ENCODE measurements at places on chromosomes 1 and 21.

GRCh38 chr1:33379631-33380354 lies 51.1 kb downstream of the PHC2 start:
- no peaks in the 10 kb centered on the region for H3K27me3 ChIP-seq
- H3K4me3 ChIP-seq = no peak overlapping the region
- H3K27ac ChIP-seq = no peak overlapping the region
- peaks cover 6% of the 10 kb centered on the region for H3K4me1 ChIP-seq
- no peaks in the 10 kb centered on the region for H3K36me3 ChIP-seq

DNA sequence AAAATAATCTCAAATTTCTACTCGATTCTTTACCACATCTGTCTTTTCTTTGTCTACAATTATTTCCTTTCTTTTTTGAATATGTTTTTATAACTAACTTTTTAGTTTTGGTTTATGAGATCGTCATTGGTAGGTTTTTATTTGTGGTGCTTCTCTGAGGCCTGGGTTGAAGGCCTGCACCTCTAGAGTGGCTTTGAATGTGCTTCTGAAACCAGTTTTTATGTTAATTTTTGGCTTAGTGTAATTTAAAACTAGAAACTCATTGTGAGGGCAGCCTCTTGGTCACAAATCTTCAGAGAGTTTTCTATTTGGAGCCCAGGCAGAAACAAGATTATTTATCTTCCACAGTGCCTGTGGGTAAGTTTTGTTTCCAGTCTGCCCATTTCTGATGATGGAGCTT lies 187.0 kb downstream of the GPATCH2 start:
- no peak overlapping the region for H3K27ac ChIP-seq
- DNase-seq = no peak
- H3K4me3 ChIP-seq = no peak overlapping the region
- H3K4me1 ChIP-seq = no peaks in the 10 kb centered on the region
- no peaks in the 10 kb centered on the region for H3K36me3 ChIP-seq

DNA sequence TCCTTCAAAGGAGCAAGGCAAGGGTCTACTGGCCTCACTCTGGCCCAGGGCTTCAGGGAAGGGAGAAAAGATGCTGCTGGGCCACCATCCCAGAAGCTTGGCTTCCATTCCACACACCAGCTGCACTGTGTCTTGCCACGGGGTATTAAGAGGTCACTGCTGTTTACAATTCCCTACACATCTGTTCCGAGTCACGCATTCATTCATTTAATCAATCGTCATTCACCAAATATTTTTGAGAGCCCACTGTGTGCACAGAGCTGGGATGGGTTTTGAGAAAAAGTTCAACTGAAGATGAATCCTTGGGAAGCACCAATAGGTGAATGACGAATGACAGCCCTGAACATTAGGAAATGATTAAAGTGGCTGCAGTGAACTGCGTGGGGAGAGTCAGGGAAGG lies 101.7 kb downstream of the NAV1 start:
- DNase-seq = no peak
- H3K36me3 ChIP-seq = no peaks in the 10 kb centered on the region
- H3K27me3 ChIP-seq = no peaks in the 10 kb centered on the region
- H3K4me3 ChIP-seq = no peak overlapping the region
- no peak overlapping the region for H3K27ac ChIP-seq

GRCh38 chr1:29237852-29238619 lies 1.7 kb downstream of the PTPRU start:
- peak overlapping the region; percentile 88 for H3K27ac ChIP-seq
- peak; percentile 73 for DNase-seq
- H3K27me3 ChIP-seq = no peaks in the 10 kb centered on the region
- H3K4me1 ChIP-seq = peaks cover 18% of the 10 kb centered on the region
- no peaks in the 10 kb centered on the region for H3K36me3 ChIP-seq
- H3K4me3 ChIP-seq = peak overlapping the region; percentile 75

- H3K36me3 ChIP-seq = no peaks in the 10 kb centered on the region
- H3K27ac ChIP-seq = no peak overlapping the region
- no peak for DNase-seq
- peaks cover 16% of the 10 kb centered on the region for H3K4me1 ChIP-seq
- H3K27me3 ChIP-seq = no peaks in the 10 kb centered on the region
- H3K4me3 ChIP-seq = no peak overlapping the region
These were observed 15.7 kb downstream of the TCEA3 start for GRCh38 chr1:23408797-23409290.

DNA sequence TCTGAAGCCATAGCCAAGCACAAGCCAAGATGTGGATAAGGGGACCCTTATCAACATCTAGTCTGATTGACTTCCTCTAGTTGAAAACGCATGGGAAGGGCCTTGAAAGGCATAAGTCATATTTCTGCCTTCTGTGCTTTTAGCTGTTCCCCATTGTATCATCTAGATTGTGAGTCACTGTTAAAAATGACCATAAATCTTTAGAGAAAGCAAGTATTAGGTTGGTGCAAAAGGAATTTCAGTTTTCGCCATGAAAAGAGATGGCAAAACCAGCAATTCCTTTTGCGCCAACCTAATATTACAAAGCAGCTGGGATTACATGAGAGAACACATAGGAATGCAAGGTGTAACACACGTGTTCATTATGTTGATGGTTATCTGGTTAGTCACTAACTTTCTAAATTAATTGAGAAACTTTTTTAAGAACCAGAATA lies 63.6 kb downstream of the CLIC6 start:
- peaks cover 2% of the 10 kb centered on the region for H3K4me1 ChIP-seq
- no peaks in the 10 kb centered on the region for H3K27me3 ChIP-seq
- no peak overlapping the region for H3K4me3 ChIP-seq
- no peak overlapping the region for H3K27ac ChIP-seq
- no peak for DNase-seq

GRCh38 chr1:212794561-212795014 lies 2.9 kb downstream of the TATDN3 start:
- DNase-seq = no peak
- peaks cover 13% of the 10 kb centered on the region for H3K4me1 ChIP-seq
- H3K36me3 ChIP-seq = no peaks in the 10 kb centered on the region
- H3K27me3 ChIP-seq = no peaks in the 10 kb centered on the region
- H3K4me3 ChIP-seq = no peak overlapping the region
- no peak overlapping the region for H3K27ac ChIP-seq

DNA sequence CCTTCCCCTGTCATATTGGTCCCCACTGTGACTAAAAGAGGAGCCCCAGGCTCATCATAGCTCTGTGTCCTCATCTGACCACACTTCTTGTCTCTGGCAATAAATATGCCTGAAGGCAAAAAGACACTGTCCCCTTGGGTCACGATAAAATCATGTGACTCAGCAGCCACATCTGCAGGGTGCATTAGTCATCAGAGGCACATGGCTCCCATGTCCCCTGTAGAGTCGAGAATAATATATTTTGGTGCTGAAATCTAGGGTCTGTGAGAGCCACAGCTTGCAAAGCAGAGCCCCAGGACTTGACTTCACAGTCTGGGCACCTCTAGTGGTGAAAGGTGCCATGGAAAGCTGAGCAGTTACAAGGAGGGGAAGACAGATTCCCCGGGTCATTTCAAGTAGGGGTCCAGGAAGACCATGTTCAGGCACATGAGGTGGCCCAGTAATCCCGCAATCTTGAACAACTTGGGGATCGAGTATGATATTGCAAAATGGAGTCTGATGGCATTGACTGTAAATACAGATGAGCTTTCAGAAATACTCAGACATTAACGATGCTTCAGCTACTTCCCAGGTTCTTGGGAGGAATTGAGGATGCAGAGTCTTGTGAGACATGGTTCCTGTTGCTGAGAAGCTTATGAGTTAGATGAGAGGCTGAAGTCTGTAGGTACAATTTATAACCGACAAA lies 68.6 kb downstream of the SLC35F3 start:
- no peak overlapping the region for H3K27ac ChIP-seq
- no peak for DNase-seq
- no peak overlapping the region for H3K4me3 ChIP-seq
- H3K4me1 ChIP-seq = no peaks in the 10 kb centered on the region

DNA sequence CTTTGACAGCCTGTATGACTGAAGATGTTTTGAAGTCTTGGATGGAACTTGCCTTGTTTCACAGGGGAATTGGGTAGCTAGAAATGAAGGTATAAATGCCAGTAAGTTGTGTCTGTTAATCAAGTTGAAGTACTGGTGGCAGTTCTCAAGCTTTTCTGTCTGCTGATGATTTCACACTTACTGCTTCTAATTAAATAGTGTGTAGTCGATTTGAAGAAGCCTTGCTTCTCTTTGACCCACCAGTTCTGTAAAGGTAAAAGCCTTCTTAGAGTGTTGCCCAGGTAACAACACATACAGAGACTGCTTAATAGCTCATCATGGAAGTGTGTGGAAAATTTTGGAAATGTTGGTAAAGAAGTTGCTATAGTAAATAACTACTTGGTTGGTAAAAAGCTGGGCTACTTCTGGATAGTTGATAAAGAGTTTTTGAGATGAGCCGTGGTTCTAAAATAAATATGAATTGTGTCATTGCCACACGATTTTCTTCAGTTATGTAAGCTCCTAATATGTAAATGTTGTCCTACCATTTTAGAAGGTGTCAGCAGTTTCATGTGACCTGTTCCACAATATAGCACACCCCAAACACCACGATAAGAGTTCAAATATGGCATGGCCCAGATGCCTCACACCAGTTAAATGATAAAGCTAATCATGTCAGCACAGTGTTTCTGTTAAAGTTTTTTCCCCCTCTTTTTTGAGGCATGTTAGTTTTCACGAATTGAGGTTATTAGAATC lies 7.4 kb downstream of the RABGAP1L start:
- no peaks in the 10 kb centered on the region for H3K27me3 ChIP-seq
- no peaks in the 10 kb centered on the region for H3K36me3 ChIP-seq
- no peak overlapping the region for H3K4me3 ChIP-seq
- no peak for DNase-seq

DNA sequence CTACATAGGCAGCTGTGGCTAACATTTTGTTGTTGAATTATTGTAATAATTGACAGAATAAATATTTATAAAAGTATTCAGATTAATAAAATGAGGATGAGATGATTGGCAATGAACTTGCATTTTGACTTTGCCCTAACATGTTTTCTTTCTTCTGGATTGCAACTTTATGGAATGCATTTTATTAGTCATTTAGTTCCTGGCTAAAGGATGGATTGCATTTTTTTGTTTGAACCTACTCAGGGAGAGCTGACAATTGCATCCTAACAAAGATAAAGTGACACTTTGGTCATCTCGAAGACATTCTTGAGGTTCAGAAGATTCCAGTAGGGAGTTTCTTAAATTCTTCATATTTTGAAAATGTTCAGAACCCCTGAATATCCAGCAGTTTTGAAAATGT lies 37.5 kb downstream of the PGM1 start:
- no peaks in the 10 kb centered on the region for H3K27me3 ChIP-seq
- no peak overlapping the region for H3K27ac ChIP-seq

DNA sequence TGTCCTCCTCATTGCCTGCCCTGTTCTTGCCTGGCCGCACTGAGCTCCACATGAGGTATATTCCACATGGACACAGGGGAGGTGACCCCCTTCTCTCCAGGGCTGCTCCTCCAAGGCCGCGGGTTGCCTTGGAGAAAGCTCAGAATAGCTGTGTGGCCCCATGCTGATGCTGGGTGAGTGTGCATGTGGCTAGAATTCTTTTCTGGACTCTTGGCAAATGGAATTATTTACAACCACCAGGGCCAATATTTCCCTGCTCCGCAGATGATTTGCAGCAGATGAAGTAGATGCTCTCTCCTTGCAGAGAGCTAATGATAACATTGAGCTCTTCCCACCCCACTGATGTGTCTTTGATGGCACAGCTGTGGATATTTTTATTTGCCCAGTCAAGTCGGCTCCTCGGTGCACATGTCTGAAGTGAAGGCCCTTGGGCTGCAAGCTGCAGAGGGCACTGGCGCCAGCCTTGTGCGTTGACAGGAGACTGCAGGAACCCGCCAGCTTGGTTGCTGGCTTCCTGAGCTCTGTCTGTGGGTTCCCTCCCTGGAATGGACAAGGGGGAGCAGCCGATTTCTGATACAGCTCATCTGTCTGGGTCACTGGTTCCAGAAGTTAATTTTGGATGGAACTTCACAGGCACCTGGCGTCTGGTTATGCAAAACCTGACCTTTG lies 404.7 kb upstream of the VAMP3 start:
- no peak for DNase-seq
- no peaks in the 10 kb centered on the region for H3K4me1 ChIP-seq
- no peak overlapping the region for H3K4me3 ChIP-seq
- H3K27ac ChIP-seq = no peak overlapping the region

- no peak overlapping the region for H3K27ac ChIP-seq
- H3K4me3 ChIP-seq = no peak overlapping the region
- H3K36me3 ChIP-seq = peaks cover 4% of the 10 kb centered on the region
- H3K4me1 ChIP-seq = no peaks in the 10 kb centered on the region
- no peaks in the 10 kb centered on the region for H3K27me3 ChIP-seq
These were observed 18.9 kb downstream of the NECAP2 start for GRCh38 chr1:16459352-16459925.

DNA sequence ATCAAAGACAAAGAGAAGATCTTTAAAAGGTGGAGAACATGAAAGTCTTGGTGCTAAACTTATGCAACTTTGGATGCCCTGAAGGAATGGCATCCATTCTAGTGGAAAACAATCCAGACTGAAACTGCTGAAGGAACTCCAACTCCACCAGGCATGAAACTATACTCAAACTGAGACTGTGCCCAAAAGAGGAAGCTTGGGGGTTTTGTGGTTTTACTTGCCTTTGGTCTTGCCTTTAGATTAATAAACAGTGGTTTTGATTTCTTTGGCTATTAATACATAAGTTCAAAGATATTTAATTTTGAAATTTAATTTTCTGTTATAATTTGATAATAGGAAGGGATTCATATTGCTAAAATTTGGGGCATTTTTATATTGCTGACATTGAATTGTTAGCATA lies 17.4 kb upstream of the SLC30A10 start:
- no peak for DNase-seq
- no peaks in the 10 kb centered on the region for H3K27me3 ChIP-seq
- H3K4me1 ChIP-seq = no peaks in the 10 kb centered on the region
- no peaks in the 10 kb centered on the region for H3K36me3 ChIP-seq
- H3K4me3 ChIP-seq = no peak overlapping the region

- H3K27me3 ChIP-seq = no peaks in the 10 kb centered on the region
- no peaks in the 10 kb centered on the region for H3K36me3 ChIP-seq
- no peak for DNase-seq
- peaks cover 10% of the 10 kb centered on the region for H3K4me1 ChIP-seq
- no peak overlapping the region for H3K4me3 ChIP-seq
These were observed 16.8 kb upstream of the ITLN1 start for GRCh38 chr1:160901768-160902167.

- H3K4me1 ChIP-seq = no peaks in the 10 kb centered on the region
- no peaks in the 10 kb centered on the region for H3K27me3 ChIP-seq
- no peak for DNase-seq
- no peaks in the 10 kb centered on the region for H3K36me3 ChIP-seq
- H3K27ac ChIP-seq = no peak overlapping the region
These were observed 7.7 kb downstream of the S100PBP start for GRCh38 chr1:32825181-32825580.

DNA sequence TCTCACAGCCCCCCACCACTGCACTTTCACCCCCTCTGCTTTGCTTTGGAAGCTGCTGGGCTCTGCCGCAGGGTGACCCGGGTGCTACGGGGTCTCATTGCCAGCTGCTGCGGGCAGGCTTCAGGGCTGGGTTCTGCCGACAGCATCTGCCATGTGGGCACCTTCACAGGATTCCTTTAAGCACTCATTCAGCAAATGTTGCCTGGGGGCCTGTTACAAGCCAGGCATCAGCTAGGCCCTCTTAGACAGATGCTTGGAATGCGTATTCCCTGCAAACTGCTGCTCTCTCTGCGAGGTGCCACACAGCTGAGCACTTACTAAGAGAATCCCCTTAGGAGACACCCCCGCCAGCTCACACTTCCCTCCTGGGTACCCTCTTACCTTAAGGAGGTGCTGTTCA lies 29.2 kb downstream of the COL16A1 start:
- no peaks in the 10 kb centered on the region for H3K36me3 ChIP-seq
- DNase-seq = no peak
- H3K27ac ChIP-seq = no peak overlapping the region
- H3K4me3 ChIP-seq = no peak overlapping the region
- peaks cover 25% of the 10 kb centered on the region for H3K4me1 ChIP-seq

Measured in hepatocyte (in vitro differentiated cells).